ENCODE measurements at places on chromosomes 6 and 20. TPM values are rescaled to one million over a fixed set of nuclear protein-coding genes. Genes with fewer than 3 reads are reported as not detected.
A peak's percentile ranks its signal among the peaks of the same experiment; 100 is the strongest.

GNMT gene
- polyA plus RNA-seq, result 2.1 TPM

TNFRSF6B gene
- polyA plus RNA-seq, result 2.1 TPM

FRMD1 gene
- polyA plus RNA-seq, result 25.1 TPM

CFAP206 gene
- polyA plus RNA-seq, result 4.8 TPM

DNA sequence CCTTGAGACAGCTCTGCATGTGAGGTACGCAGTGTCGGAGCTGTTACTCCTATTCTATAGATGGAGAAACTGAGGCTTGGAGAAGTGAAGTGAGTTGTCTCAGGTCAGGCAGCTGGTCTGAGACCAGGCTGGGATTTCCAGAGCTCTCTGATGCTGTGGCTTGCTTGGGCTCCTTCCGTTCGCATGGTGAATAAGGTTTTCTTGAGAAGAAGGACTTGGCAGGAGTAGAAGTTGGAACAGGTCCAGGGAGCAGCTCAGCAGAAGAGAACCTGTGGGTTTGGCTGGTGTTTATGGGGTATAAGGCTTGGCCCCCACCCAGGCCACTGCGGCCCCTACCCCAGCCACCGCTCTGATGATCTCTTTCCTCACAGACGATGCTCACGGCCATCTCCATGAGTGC, 7.4 kb downstream of the SLC12A5 start:
- no peak for DNase-seq

- peak; percentile 26 for DNase-seq
Measured at GRCh38 chr6:95364016-95364604, 213.2 kb upstream of the MANEA start.
